ENCODE measurements at places on chromosomes 2 and 18.
A peak's percentile ranks its signal among the peaks of the same experiment; 100 is the strongest.

- no peak for DNase-seq
Observed at GRCh38 chr2:135063210-135063609, 11.1 kb downstream of the RAB3GAP1 start.

GRCh38 chr2:37105150-37105549, 20.8 kb downstream of the GPATCH11 start:
- no peak for DNase-seq

- DNase-seq = no peak
Observed at GRCh38 chr2:120747281-120747680, 11.6 kb downstream of the GLI2 start.

DNA sequence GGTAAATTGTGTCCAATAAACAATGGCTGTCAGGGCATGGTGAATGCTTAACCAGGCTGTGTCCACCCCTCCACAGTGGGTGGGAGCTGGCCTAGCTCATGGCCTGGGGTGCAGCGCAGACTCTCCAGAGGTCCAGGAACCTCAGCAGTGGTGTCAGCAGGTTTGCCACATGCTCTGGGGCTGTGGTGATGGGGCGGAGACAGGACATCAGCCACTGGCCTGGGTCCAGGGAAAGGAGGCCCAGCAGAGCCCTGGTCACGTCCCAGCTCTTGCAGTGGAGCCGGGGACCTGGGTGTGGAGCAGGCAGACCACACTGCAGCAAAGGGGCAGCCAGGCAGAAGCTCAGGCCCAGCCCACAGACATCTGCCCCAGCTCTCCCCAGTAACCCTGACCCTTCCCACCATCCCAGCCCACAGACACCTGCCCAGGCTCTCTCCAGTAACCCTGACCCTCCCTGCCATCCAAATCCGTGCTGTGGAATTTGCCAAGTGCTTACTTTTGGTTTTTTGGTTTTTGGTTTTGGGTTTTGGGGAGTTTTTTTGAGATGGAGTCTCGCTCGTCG, 13.8 kb upstream of the KIF1A start:
- DNase-seq = no peak

DNA sequence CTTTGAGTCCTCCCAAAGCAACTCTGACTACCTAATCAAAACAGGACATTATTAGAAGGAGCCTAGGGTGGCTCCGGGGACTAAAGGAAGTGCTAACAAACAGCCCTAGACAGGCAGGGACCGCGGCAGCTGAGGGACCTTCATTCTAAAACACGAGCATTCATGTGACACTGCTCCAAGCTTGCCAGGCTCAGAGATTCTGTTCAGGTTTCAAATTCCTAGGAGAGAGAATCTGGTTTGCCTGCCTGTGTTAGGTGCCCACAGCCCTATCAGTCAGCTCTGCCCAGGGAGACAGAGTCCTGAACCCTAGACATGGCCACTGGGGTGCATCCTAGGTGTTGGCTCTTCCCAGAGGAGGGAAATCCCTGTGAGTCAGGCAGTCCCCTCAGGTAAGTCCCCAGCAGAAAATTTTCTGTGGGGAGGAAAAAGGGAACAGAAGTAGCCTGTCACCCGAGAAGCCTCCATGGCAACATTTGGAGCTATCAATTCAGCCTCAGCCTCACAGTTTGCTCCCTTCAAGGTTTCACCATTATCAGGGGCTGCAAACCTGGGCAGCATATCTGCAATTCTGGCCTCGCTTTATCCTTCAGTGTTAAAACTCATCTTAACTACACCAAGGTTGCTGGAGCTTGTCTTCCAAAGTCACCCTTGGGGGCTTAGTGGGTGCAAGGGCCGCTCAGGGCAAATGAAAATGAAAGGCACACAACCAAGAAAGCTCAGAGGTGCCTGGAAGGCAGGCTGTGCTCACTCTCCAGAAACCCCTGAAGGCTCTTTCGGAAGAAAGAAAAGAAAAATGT, 28.6 kb downstream of the PCBP1 start:
- DNase-seq = no peak

- no peak for DNase-seq
Observed at GRCh38 chr2:47010176-47010575, 94.6 kb upstream of the MCFD2 start.

DNA sequence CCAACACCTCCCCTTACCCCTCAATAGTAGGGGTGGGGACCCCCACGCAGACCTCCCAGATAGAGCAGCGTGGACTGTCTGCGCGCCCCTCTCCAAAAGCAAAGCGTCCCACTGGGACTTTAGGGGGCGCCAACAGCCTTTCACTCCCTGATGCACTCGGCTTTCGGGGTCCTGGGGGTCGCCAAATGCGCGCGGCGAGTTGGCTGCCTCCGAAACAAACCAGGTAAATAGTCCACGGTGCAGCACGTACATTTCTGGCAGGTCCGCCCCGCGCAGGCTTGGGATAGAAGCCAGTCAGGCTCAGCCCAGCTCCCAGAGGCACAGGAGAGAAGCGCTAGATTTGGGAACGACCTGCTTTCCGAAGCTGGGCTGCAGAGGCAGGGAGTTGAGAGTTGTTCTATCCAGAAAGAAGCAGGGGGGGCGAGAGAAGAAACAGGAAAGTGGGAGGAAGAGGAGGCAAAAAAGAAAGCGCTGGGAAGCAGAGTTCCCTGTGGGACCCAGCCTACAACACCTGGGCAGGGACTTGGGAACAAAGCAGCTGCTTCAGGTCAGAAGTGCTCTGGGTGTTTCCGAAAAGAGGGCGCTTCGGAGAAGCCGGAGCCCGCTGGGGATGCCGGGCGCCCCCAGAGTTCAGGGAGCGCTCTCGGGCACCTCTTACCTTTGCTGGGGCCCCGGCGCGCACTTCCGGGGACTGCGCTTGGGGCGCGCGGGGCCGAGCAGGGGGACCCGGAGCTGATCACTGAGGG, 544 bp downstream of the EVA1A start:
- no peak for DNase-seq

DNA sequence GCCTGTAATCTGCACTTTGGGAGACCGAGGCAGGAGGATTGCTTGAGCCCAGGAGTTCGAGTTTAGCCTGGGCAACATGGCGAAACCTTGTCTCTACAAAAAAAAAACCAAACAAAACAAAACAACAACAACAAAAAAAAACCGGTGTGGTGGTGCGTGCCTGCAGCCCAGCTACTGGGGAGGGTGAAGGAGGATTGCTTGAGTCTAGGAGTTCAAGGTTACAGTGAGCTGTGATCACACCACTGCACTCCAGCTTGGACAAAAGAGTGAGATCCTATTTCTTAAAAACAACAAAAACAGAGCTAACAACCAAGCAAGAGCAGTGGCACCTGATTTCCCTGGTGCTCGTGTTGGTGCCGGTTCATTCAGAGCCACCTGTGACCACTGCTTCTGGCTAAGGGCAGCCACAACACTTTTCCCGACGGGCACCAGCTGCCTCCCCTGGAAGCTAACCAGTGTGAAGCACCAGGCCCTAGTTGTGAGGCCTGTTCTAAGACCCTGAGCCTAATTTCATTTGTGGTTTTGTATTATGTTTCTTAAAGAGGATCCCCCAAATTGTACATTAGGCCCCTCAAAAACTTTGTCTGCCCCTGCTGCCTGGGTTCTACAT, 1.3 kb downstream of the AOX1 start:
- no peak for DNase-seq

DNA sequence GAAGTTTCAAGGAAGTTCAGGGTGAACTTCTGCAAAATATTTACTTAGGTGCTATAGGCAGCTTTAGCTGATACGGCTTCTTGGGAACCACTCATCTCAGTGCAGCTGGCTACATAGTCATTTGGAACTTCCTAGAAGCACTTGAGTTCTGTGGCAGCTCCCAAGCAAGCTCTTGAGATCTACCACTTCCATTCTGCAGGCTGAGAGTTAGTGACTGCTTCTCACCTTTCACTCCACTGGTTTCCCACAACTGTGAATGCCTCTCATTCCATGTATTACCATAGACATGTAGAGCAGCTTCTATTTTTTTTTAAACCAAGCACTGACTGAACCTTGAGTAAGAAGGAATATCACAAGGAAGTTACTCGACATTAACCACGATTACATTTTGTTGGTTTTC, 994.1 kb upstream of the ACVR2A start:
- DNase-seq = no peak

DNA sequence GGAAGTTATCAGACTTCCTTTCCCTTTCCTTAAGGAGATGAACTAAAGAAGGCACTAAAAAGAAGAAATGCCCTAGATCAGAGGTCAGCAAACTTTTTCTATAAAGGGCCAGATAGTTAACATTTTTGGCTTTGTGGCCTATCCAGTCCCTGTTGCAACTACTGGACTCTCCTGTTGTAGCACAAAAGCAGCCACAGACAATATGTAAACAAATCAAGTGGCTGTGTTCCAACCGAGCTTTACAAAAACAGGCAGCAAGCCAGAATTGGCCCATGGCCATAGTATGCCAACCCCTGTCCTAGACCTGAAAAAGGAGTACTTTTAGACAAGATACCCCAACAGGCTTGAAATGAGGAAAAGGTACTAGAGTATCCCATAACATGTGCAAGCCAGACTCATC, 10.9 kb downstream of the NHEJ1 start:
- DNase-seq = no peak

DNA sequence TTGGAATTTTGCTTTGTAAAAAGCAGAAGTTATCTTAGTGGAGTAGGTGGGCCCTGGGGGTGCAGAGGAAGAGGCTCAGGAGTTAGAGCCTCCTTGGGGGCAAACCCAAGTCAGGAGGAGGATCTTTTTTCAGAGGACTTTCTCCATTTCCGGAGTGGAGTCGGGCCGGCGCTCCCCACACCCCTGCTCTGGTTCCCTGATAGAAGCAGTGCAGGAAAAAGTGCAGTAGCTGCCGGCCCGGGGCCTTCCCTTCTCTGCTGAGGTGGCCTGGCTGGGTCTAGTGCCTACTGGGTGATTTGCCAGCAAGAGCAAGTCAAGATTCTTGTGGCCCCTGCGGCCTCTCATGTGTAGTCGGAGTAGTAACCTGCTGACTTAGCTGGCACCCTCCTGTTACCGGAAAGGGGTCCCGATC, 124.2 kb upstream of the HS6ST1 start:
- no peak for DNase-seq

- no peak for DNase-seq
Observed at GRCh38 chr2:221539246-221539645, 32.9 kb downstream of the EPHA4 start.

GRCh38 chr2:9287400-9288045, 80.9 kb downstream of the ASAP2 start:
- no peak for DNase-seq

DNA sequence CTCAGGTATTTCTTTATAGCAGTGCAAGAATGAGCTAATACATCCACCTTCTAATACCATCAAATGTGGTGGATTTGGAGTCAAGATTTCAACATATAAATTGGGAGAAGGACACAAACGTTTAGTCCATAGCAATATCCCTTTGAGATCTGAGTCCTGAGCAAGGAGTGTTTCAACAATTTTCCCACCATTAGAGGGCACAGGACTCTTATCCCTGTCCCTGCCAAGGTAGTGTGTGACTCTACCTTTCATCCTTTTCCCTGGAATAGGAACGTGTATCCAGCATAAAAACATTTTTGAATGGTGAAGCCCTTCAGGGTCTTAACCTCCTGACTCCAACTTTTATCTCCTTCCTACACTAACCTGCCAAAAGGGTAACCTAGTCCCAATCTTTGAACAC, 181.3 kb upstream of the SRD5A2 start:
- no peak for DNase-seq

DNA sequence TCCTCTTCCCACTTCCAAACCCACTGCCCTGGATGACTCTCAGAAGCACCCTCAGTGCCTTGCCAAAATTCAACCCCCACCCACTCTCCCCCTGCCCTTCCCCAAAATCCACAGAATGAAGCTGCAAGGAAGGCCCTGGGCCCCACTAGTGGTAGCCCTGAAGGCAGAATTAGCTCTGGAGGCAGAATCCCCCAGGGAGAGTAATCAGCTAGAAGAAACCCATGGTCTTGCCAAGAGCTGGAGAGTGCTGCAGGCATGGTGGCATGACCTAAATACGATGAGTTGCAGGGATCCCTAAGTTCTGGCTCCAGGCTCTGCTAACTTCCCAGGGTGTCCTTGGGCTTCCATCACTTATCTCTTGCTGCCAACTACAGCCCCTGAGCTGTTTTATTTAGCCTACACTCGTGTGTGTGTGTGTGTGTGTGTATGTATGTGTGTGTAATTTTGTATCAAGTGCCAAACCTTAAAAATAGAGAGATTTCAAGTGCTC, 7.9 kb downstream of the GAD1 start:
- DNase-seq = no peak

DNA sequence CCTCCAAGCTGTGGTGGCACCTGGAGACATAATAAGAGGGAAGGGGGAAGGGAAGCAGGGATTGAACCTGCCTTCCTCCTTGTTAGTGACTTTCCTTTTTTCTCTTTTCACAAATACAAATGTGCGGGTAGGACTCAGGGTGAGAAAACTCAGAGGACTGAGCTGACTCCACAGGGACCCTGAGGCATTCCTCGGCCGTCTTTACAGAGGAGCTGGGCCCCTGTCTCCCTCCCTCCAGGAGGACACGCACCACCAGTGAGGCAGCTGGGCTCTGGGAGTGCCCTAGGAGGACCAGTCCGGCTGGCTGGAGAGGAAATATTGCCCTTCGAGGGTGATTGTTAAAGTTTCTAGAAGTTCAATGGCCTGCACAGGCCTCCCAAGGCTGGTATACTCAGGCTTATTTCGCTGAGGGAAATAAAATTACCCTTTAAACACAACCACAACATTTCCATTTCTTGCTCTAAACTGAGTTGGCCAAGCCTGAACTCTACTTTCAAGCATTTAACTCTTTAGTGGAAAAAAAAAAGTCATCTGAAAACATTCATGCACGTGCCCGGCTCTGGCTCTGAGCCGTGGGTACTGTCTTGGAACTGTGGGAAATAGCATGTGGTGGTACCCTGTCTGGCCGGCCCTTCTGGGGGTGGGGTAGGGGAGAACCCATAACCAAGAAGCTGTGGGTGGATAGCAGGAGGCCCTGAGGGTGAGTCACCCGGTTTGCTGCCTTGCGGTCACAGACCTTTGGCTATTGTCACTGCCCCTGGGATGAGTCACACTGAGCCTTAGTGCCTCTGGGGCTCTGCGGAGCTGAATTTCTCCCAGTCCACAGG, 116.0 kb downstream of the COPS8 start:
- no peak for DNase-seq

GRCh38 chr18:35158728-35159450, 81.9 kb upstream of the ZNF397 start:
- DNase-seq = no peak

- no peak for DNase-seq
Observed at GRCh38 chr18:23682045-23682444, 7.2 kb upstream of the LAMA3 start.

DNA sequence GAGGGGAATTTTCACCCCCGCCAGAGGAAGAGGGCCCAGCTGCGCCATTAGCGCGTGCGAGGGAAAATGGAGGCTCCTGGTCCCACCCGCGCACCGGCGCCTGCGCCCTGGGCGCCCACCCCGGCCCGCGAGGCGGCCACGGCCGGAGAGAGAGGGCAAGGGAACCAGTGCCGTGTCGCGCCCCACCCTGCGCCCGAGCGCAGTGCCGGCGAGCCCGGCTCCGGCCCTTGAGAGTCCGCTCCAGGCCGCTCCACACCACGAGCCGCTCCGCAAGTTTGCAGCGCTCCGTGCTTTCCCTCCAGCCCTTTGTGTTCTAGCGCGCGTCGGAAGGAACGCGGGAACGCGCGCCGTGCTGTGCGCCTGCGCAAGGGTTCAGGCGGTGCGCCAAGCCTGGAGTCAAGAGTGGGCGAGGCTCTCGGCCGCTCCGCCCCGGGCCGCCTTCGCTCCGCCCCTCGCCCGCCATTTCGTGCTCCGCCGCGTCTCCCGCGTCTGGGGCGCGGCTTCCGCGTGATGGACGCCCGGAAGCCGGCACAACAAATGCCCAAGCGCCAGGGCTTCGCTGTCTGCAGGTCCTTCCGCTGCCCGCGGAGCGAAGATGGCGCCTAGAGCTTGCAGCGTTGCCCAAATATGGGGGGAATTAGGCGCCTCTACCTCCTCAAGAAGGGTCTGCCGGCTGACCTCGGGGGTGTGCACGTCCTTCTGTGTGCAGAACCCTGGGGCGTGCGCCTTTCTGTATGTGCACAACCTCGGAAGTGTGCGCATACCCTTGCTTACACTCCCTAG, 46.1 kb upstream of the PTMA start:
- peak; percentile 99 for DNase-seq

Data from posterior cingulate gyrus (tissue), 11 donors.